CD4-positive, alpha-beta T cell treated with Interleukin-4 for 1 hour (primary cell): ENCODE measurements at places on chromosomes 12 and 14.

DNA sequence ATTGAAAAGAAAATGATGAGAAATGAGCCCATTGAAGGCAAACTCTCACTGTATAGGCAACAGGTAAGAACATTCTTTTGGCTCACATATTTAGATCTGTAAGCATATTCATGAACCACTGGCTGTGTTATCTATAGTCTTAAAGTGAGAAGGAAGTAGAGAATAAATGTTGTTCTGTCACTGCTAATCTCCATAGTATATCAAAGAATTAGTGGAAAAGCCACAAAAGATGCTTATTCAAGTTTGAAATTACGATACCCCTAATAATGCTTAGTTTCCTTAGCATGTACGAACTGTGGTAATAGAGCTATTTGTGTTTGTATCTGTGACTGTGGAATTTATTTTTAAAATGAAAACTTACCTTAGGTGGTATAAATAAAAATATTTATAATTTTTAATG is 22.8 kb downstream of the IFT81 start:
- DNase-seq = no peak

DNA sequence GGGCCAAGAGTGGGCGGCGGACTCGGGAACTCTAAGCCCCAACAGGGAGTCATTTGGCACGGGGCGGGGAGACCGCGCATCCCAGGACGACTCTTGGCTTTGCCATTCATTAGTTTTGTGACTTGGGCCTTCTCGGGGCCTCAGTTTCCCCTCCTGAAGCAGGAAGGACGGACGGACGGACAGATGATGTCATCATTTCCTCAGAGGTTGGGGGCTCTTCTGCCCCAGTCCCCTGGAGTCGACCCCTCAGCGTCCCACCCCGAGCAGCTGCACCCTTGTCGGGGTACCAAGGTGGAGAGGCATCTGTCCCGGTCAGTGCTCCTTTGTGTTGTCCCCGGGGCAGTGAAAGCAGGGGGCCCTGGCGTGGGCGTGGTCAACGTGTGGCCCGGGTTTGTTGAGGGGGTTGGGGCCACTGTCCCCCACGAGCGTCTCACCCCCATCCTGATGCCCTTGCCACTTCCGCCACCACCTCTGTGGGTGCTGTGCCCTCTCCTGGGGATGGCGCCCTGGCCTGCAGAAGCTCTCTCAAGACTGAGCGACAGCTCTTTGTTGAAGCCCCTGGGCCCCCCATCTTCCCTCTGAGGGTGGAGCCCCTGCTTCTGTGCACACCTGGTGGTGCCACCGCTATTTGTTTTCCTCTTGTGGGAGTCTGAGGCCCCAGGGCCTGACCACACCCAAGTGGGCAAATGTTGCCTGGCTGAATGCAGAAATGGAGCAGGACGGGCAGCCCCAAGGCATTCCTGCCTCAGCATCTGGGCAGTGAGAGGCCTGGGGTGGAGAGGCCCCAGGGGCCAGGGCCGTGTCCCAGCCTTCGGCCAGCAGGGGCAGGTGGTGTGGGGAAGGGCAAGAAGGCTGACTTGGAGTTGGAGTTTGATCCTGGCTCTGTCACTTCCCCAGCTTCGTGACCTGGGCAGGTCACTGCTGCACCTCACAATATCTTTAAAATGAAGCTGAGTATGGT is 896 bp downstream of the HHIPL1 start:
- no peak for DNase-seq

DNA sequence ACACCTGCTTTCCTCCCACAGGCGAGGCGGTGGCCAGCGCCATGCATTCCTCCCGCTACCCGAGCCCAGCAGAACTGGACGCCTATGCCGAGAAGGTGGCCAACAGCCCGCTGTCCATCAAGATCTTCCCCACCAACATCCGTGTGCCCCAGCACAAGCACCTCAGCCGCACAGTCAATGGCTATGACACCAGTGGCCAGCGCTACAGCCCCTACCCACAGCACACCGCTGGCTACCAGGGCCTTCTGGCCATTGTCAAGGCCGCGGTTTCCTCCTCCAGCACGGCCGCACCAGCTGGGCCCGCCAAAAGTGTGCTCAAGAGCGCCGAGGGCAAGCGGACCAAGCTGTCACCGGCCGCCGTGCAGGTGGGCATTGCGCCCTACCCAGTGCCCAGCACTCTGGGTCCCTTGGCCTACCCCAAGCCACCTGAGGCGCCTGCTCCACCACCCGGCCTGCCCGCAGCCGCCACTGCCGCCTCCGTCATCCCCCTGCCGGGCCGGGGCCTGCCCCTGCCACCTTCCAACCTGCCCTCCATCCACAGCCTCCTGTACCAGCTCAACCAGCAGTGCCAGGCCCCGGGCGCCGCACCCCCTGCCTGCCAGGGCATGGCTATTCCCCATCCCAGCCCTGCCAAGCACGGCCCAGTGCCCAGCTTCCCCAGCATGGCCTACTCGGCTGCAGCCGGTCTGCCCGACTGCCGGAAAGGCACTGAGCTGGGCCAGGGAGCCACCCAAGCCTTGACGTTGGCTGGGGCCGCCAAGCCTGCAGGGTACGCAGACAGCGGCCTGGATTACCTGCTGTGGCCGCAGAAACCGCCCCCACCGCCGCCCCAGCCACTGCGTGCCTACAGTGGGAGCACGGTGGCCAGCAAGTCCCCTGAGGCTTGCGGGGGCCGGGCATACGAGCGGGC is 54.6 kb downstream of the FAM222A start:
- DNase-seq = no peak

- DNase-seq = no peak
Measured at GRCh38 chr12:65616022-65616421, 208.3 kb upstream of the HMGA2 start.

DNA sequence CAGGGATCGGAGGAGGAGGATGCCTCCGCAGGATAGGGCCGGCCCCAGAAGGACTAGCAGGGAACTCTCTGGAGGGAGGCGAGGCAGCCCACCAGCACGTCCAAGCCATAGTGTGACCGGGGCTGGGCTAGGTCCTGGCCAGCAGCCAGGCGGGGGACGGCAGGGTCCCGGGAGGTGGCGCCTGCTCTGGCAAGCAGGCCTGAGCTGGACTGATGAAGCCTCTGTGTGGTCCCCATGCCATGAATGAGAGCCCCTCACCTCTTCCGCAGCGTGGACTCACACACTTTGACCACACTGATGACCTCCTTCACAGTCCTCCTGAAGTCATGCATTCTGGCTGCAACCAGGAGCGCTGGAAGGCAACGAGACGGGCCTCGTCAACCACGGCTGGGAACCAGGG is 19.8 kb upstream of the BTBD6 start:
- no peak for DNase-seq

DNA sequence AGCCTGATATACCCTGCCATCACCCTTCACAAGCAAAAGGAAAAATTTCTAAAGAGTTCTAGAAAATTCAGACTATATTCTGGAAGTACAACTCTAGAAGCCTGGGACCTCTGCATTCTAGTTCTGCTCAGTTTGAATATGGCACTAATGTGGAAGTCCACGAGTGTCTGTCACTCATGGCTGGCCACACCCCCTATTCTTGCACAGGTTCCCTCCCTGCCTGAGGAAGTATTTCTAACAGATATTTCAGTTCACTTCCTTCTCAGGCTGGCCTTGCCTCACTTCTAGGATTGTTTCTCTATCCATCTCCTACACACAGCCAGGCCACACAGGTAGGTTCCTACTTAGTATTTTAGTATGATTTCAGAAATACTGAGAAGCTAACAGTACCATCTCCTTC is 67.4 kb downstream of the PHLDA1 start:
- DNase-seq = peak; percentile 16
